A549 (cell line): ENCODE measurements at places on chromosomes 11 and 22.

- DNase-seq: no peak
Observed at GRCh38 chr11:1218788-1219445, 3.9 kb upstream of the MUC5B start.

GRCh38 chr11:132125988-132126871, 755.8 kb downstream of the NTM start:
- DNase-seq: no peak

- no peak for DNase-seq
Observed at GRCh38 chr22:35484651-35485556, 55.7 kb upstream of the RASD2 start.

- DNase-seq: no peak
Observed at GRCh38 chr11:44906649-44907048, 44.0 kb downstream of the TP53I11 start.

GRCh38 chr11:112238041-112238440, 11.8 kb downstream of the PTS start:
- DNase-seq: no peak

DNA sequence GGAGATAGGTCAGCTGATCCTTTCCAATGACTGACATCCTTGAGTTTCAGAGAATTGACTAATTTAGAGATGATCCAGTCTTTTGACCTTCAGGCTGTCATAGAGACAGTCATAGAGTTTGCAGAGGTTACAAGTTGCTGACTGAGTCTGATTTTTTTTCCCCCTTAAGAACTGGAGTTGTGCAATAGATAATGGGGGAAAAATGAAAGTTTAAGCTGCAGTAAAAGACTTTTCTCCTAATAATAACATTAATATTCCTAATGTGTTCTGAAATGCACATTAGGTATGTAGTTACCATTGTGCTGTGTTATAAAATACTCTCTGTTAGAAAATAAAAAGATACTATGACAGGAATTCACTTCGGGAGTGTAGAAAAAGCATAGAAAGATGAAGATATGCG, 876.9 kb upstream of the RAG2 start:
- no peak for DNase-seq

- no peak for DNase-seq
Observed at GRCh38 chr22:23263651-23264555, 83.6 kb downstream of the BCR start.

DNA sequence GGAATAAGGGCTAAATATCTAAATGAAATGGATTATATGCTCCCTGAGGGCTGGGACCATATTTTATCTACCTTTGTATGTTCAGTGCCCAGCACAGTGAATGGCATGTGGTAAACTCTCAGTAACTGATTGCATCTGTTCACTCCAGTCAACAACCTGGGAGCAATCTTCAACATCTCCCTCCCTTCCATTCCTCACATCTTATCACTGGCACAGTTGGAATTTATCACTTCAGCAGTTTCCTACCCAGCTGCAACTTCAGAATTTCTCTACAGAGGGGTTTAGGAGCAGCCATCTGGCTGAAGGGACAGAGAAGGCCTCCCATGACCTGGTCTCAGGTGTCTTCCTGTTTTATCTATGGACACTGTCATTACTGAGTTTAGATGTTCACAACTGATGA, 9.8 kb upstream of the SIK2 start:
- no peak for DNase-seq

GRCh38 chr11:31881825-31882224, 70.7 kb upstream of the PAX6 start:
- DNase-seq: no peak

DNA sequence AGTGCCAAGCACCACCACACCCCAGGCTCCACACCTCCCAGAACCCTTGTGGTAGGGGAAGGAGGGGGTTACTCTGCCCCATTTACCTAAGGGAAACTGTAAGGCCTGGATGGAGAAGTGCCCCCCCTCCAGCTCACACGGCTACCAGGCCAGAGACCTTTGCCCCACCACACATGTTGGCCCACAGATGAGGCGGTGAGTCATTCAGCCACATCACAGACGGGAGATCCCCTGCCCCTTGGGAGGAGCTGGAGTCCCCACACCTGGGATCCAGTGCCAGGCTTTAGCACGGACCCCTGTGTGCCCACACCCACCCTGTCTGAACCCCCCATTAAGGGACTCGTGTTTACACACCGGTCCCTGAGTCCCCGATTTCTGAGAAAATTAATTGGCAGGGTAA, 24.9 kb downstream of the CDKN1C start:
- peak; percentile 51 for DNase-seq

- DNase-seq: no peak
Observed at GRCh38 chr22:49545606-49546005, 282.1 kb downstream of the BRD1 start.

DNA sequence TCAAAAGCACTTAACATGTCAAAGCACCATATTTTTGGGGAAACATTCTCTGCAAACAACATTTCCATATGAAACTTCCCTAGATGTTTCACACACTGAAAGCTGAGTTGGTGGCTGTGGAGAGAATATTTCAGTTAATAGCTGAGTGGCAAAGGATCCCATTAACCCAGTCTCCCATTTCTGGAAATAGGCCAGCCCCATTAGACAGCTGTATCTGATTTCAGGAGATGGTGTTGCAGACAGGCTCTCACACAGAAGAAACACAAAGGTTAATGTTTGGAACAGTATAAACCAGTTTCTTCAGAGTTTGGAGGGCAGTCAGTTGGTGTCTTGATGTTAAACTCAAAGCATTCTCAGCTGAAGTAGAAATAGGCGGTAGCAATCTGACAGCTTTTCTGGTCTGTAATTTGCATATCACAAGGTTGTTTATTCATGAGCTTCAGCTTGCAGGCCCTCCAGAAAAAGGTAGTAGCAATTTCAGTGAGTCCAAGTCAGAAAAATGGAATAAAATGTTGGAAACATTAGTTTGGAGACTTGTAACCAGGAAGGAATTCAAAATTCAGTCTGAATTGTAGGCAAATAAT, 15.5 kb upstream of the ZBTB44 start:
- DNase-seq: no peak

GRCh38 chr11:64008914-64009633, 22.8 kb downstream of the OTUB1 start:
- no peak for DNase-seq

DNA sequence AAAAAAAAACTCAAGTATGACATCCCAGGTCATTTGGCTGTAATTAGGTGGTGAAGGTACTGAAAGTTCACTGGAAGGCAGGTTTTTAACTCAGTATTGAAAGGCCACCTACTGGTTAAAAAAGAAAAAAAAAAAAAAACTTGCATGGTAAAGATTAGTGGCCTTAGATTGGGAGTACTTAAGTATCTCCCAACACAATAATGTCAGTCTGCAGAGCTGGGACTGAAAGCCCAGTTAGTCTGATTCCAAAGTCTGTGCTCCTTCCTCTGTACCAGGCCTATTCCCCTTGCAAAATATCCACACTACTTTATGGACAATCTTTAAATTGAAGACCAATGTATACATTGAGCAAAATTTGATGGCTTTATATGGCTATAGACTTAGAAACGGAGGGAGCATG, 85.5 kb downstream of the NOX4 start:
- no peak for DNase-seq

- no peak for DNase-seq
Observed at GRCh38 chr11:27968461-27968860, 139.5 kb downstream of the KIF18A start.

- DNase-seq: no peak
Observed at GRCh38 chr11:19183646-19184045, 18.1 kb downstream of the CSRP3 start.

DNA sequence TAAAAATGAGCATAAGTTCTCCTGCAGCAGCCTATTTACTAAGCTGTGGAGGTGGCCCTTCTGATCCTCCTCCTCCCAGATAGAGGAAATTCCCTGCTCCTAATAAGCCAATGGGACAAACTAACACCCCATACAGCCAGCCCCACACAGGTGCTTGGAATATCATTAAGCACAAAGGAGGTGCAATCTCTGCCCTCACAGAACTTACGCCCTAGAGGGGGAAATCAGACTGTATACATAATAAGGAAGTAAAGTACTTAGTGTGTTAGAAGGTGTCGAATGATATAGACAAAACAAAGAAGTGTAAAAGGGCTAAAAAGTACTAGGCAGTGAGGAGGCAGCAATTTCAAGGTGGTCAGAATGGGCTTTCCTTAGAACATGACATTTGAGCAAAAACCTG, 5.8 kb downstream of the MS4A12 start:
- DNase-seq: no peak

GRCh38 chr11:130163346-130164220, 4.0 kb downstream of the ST14 start:
- DNase-seq: no peak

GRCh38 chr22:43308836-43309235, 34.3 kb downstream of the SCUBE1 start:
- no peak for DNase-seq

DNA sequence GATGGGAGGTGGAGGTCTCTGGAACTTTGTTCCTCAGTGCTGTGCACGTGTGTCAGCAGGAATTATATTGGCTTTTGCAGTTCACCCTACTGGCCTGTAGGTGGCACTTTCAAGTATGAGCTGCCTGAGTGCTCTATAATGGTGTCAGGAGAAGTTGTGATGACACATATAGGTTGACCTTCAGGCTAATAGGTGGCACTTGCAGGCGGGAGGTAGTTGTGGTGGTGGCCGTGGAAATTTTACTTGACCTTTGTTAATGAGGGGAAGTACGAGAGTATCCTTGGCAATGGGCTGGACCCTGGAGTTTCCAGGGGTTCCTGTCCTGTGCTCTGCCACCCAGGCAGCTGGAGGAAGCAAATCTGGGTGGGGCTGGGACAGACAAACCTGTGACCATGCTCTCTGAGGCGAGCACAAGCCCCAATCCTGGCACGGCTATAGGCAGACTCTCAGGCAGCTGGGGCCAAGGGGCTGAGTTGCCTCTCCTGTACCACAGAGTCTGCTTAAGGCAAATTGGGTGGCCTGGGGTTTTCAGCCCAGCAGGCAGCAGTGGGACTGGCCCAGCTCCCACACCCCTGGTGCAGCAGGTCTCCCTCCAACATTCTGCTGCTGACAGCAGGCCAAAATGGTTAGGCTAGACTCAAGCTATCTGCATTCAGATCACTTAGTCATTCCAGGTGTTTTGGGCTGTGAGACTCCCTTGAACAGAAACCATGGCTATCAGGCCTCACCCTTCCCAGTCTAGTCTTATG, 147.5 kb upstream of the CTSC start:
- DNase-seq: peak; percentile 58

GRCh38 chr11:47843361-47844055, 4.6 kb downstream of the NUP160 start:
- no peak for DNase-seq

DNA sequence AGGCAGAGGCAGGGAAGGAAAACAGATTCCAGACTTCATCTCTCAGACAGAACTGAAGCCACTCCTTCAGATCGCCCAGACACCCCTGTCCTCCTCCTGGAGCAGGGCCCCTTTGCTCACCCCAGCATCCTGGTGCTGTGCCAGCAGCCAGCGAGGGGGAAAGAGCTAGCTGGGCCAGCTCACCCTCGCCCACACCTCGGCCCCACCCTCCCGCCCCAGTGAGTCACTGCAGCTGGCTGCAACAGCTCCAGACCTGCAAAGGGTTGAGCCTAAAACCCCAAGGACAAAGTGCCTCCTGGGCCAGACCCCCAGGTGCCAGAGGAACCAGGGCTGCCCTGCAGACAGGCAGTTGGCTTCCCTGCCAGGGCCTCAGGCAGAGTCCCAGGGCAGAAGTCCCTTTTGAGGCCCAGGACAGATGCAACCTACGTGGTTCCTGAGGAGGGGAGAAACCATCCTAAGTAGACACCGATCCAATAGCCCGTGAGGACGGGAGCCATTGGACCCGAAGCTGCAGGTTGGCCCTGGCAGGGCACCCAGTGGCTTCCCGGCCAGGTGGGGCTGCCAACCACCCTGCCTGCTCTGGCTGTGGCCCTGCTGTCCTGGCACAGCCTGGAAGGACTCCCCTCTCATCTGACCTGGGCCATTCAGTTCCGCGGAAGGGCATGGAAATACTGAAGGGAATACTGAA, 7.2 kb downstream of the AHNAK start:
- peak; percentile 62 for DNase-seq

- DNase-seq: no peak
Observed at GRCh38 chr22:37309211-37310074, 27.1 kb downstream of the CYTH4 start.

DNA sequence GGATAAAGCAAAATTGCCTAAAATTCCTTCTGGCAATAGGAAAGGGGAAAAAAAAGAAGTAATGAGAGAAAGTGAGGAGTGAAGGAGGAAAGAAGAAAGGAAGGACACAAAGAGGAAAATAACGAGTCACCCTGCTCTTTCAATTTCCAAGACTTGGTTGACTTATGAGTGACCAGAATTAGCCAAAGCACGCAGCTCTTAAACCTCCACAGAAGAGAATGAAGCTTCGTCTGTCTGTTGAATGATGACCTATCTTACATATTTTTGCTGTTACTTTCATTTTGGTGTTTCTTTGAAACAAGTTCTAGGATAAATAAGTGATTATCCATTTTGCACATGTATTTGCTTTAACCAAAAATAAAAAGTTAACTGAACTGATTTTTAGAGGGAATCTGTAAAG, 728 bp downstream of the MMP27 start:
- DNase-seq: no peak
